ENCODE measurements at places on chromosomes 6 and 20.

GRCh38 chr6:1885576-1886011 lies 275.9 kb downstream of the FOXC1 start:
- DNase-seq: no peak

DNA sequence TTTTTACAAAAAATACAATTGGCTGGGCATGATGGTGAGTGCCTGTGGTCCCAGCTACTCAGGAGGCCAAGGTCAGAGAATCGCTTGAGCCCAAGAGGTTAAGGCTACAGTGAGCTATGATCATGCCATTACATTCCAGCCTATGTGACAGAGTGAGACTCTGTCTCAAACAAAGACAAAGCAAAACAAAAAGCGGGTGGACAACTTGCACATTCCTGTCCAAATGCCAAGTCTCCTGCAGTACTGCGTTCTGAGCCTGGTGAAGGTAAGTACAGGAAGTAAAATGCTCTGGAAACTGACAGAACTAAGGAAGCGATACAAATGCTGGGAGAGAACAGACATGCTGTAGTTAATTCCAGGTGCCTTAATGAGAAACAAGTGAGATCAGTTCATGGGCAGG lies 20.4 kb upstream of the TMEM242 start:
- DNase-seq: no peak

DNA sequence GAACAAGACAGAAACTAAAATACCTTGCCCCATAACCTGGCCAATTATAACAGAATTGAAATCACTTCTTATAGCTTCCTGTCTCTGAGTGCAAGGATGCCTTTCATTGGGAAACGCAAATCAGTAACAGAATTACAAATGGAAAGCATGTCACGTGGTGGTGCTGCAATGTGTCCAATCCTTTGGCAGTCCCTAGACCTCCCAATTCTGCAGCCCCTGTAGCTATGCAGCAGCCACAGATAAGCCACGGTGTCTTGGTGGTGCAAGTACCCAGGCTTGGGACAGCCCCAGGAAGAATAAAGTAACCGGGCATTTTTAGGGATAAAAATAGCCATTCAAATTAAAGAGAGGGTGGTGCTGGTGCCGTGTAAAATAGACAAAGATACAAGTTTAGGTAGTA lies 134.6 kb upstream of the CCN2 start:
- DNase-seq: no peak

GRCh38 chr6:156627524-156627923 lies 149.7 kb upstream of the ARID1B start:
- no peak for DNase-seq

GRCh38 chr6:41372832-41373626 lies 37.6 kb downstream of the NCR2 start:
- no peak for DNase-seq

GRCh38 chr20:44961870-44962267 lies 1.7 kb upstream of the TOMM34 start:
- DNase-seq: no peak

DNA sequence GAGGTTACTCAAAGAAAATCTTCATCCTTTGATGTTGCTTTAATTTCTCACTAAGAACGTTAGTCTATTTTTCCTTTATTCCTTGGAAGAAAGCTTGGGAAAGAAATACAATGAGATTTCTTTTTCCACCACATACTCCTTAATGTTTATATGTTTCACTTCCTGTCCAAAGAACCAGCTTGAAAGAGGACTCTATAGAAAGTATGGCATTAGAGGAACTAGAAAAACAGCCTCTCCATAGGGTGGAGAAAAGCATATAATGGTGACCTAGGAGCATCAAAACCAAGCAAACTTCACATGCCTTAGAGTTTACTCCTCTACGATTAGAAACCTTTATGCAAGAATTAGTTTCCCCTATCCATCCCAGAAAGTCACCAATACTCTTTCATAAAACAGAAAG lies 131.1 kb downstream of the OPRM1 start:
- DNase-seq: no peak

DNA sequence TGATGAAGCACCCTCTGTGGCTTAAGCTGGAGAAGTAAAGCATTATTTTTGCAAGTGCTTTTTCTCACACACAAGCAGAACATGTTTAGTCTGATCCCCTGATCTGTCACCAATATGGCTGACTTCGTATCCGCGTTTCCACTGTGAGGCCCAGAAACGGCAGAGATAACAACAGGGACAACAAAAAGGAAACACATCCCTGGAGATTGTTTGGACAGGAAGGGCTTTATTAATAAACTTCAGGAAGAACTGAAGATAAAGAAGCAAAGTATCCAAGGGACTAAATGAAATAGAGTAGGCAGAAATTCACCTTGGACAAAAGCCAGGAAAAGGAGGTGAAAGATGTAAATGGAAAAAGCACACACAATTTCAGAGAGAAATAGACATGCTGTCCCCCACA lies 49.2 kb downstream of the RARS2 start:
- DNase-seq: no peak

GRCh38 chr6:105484238-105485161 lies 81.6 kb upstream of the PREP start:
- no peak for DNase-seq

DNA sequence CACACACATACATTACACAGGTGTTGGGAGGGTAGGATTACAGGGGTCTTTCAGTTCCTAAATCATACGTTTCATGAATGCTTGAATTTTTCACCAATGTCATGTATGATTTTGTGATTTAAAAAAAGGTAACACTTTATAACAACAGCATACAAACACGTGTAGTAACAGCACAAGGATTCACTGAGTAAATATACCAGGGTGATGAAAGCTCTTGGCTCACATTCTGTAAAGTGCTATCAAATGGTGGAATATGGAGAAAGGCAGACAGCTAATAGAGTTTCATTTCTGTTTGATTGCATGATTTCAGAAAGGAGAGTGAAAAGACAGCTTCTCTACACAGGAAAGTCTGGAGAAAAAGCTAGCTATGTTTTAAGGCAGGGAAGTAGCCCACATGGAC lies 231.9 kb downstream of the CD83 start:
- no peak for DNase-seq

- DNase-seq: no peak
Measured at GRCh38 chr20:9348747-9349146, 165.6 kb upstream of the LAMP5 start.

- DNase-seq: no peak
Measured at GRCh38 chr20:59305908-59306655, 5.7 kb downstream of the EDN3 start.

- no peak for DNase-seq
Measured at GRCh38 chr6:129812145-129812777, 48.9 kb downstream of the TMEM244 start.
